Dorsolateral prefrontal cortex (tissue), 122 donors: ENCODE measurements at places on chromosomes 3 and 15. TPM values are rescaled to one million over a fixed set of nuclear protein-coding genes. Genes with fewer than 3 reads are reported as not detected.

- DNase-seq: no peak
Measured at GRCh38 chr3:29226706-29227105, 54.2 kb upstream of the RBMS3 start.

Gene LHFPL4
- 52.1 TPM for total RNA-seq

Gene KCNMB3
- 3.4 TPM for total RNA-seq

DNA sequence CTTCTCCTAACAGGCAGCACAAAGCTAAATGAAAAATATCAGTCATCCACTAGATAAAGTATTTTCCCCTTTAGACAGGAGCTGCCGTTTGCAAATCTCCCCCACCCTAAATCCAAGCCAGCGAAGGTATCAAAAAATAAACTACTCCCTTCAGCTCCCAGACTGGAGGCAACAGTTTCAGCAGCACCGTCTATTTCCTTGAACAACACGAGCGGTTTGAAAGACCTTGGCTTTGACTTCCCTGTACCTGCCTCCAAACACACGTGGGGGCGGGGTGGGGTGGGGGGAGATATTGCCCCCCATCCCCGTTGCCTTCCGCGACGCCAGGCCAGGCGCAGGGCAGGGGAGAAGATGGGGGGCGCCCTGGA is 832 bp upstream of the CACNA1D start:
- DNase-seq: no peak

- DNase-seq: no peak
Measured at GRCh38 chr3:6392123-6392522, 468.8 kb upstream of the GRM7 start.

- DNase-seq: no peak
Measured at GRCh38 chr15:36773698-36774097, 194.3 kb downstream of the CDIN1 start.

GRCh38 chr3:60801307-60801706 is 449.9 kb downstream of the FHIT start:
- no peak for DNase-seq

DNA sequence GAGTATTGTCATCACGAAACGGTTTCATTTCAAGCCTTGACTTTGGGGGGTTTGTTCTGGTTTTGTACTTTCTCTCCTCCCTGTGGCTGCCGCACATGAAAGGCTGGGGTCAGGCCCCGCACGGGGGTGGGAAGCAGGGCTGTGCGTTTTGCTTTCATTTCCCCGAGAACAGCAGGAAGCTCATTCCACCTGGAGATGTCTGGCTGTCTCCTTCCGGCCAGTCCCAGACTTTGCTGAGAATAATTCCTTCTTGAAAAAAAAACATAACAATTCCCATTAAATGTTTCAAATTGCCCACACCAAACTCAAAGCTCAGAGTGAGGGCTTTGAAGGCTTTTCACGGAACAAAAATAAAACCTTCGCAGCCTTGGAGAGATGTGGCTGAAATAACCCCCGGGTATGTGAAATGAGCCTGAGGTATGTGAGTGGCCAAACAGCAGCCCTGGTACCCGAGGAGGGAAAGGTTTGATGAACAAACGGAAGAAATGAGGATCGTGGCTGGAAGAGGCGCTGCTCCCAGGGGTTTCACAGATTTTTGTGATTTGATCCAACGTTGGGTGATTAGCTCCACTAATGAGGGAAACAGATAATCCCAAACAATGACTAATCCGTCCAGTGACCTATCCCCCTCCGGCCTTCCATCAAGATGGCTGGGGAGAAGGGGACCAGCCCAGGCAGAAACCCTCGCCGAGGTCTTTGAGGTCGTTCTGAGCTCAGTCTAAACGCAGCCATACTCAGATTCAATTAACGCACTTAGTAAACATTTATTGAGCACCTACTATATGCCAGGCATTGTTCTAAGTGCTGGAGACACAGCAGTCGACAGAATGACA is 126.9 kb upstream of the MEF2A start:
- DNase-seq: peak; percentile 18

GRCh38 chr15:98668566-98669308 is 20.4 kb downstream of the IGF1R start:
- DNase-seq: no peak

GRCh38 chr15:25469377-25469776 is 30.6 kb upstream of the UBE3A start:
- DNase-seq: peak; percentile 32

- DNase-seq: no peak
Measured at GRCh38 chr3:159904911-159905310, 83.7 kb upstream of the IL12A start.

Gene FBXO40
- total RNA-seq: 2.3 TPM

Gene HESX1
- 0.99 TPM for total RNA-seq

- no peak for DNase-seq
Measured at GRCh38 chr3:123082370-123083065, 15.7 kb downstream of the PDIA5 start.

DNA sequence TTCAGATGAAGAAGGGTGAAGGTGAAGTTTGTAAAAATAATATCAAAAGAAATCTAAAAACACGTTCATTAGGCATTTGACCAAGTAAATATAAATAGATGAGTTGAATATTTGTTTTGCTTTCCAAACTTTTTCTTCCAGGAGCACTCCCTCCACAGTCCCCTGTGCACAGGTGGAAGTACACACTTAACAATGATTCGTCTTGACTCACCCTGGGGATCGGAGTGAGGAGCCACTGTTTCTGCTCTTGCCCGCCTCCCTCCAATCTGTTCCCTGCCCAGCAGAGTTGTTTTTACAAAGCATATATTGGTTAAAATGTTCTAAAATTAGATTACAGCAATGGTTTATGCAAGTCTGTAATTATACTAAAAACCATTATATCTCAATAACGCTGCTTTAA is 175.1 kb downstream of the PTPRG start:
- no peak for DNase-seq

Gene GOLGA6L7
- not detected for total RNA-seq

DNA sequence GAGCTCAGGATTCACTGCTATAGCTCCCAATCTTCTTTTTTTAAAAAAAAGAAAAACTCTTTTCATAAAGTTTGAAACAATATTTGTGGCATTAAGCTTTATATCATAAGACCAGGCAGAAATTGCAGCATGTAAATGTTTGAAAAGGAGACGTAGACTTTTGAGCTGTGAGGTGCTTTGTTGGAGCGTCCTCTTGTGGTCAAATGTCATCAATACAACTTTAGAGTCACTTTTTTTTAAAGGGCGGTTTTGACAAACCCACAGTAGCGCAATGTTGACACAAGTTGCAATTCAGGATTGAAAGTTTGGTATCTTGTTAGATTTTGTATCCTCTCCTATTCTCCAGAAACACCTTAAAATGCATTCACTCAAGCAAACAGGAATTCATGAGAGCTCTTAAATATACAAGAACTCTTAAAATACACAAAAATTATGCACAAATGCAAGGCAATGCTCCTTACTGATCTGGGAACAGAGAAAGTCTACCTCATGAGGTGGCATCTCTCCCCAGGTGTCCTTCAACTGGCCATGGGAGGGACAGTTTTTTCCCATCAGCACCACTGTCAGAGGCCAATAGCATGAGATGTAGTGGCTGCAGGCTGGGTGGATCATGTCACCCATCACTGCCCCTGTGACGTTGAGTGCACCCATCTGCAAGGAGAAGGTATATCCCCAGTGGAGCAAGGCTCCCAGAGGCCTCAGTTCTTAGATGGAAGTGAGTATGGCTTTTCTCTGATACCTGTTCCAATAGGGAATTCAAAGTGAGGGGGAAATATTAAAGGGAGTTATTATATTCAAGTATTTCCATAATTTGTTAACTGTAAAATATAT is 70.7 kb downstream of the ANXA2 start:
- DNase-seq: no peak

DNA sequence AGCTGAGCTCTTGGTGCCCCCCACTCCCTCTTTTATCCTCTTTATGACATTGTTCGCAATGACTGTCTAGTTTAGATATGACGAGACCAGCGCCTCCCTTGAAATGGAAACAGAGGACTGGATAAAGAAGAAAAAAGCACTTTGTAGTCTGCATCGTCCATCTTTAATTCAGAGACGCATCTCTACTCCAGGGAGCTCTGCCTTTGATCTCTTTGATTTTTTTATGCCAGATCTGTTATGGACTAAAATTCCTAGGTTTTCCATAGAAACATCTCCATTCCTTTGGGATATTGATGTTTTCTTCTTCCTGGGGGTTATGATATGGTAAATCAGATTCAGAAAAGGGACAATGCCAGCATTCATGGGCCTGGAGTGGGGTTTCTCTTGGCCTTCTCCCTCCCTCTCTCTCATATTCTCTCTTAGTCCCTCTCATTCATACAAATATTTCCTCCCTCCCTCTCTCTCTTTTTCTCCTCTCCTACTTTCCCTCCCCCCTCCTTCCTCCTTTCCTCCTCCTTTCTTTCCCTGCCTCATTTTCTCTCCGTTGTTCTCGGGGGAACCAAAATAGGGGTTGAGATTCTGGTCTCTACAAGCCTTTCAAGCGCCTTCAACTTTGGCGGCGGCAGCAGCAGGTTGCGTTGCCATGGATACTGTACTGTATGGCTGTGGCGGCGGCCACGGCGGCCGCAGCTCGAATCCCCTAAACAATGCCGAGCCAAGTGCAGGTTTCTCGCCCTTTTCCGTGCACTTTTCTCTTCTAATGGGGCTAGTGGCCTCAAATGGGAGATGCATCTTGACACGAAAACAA is 45.5 kb downstream of the ZIC4 start:
- DNase-seq: no peak

DNA sequence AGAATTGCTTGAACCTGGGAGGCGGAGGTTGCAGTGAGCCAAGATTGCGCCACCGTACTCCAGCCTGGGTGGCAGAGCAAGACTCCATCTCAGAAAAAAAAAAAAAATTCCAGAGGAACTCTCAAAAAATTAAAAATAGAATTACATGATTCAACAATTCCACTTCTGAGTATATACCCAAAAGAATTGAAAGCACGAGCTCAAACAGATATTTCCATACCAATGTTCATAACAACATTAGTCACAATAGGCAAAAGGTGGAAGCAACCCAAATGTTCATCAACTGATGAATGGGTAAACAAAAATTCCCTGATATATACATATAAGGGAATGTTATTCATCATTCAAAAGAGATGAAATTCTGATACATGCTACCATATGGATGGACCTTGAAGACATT is 16.9 kb upstream of the MORF4L1 start:
- DNase-seq: no peak
